Activated naive CD8-positive, alpha-beta T cell treated with anti-CD3 and anti-CD28 coated beads, Interleukin-2, amount 50 U/mL, for 24 hours (primary cell): ENCODE measurements at places on chromosomes 16 and 17.

GRCh38 chr16:48611329-48612137 lies 1.6 kb upstream of the N4BP1 start:
- H3K4me3 ChIP-seq, result peak overlapping the region; percentile 73
- peak; percentile 77 for DNase-seq
- peak overlapping the region; percentile 95 for H3K27ac ChIP-seq

DNA sequence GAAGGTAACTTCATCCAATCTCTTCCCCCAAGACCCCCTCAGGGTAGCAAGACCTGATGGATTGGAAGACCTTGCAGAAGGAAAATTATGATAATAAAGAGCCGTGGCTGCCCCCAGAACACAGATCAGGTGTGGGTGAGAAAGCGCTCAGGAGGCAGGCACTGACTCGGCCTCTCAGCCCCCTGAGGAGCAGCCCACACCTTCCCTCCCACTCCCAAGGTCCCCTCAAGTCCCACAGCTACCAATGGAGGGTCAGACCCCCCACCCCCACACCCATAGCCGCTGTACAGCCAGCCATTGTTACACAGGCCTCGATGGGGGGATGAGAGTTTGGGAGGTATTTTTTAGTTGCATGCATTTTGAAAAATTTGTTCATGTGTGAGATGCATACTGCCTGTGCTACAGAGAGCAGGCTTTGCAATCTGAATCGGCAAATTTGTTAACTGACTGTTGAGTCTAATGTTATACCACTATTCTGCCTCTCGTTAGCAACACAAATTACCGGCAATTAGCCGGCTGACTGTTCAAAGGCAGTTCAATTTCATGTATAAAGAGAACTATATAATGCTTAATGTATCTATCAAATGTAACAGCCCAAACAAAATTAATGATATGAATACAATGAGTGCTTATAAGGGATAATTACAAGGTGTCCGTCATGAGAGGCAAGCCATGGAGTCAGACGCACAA lies 211.7 kb downstream of the C16orf78 start:
- no peaks in the 10 kb centered on the region for H3K27me3 ChIP-seq
- no peak overlapping the region for H3K27ac ChIP-seq
- no peaks in the 10 kb centered on the region for H3K4me1 ChIP-seq
- no peak overlapping the region for H3K4me3 ChIP-seq
- DNase-seq, result no peak

- peaks cover 3% of the 10 kb centered on the region for H3K27me3 ChIP-seq
- H3K36me3 ChIP-seq, result no peaks in the 10 kb centered on the region
- H3K4me3 ChIP-seq, result no peak overlapping the region
- H3K4me1 ChIP-seq, result no peaks in the 10 kb centered on the region
- DNase-seq, result no peak
Measured at GRCh38 chr16:80851831-80852230, 47.4 kb upstream of the CDYL2 start.

- H3K4me1 ChIP-seq, result peaks cover 12% of the 10 kb centered on the region
- peaks cover 45% of the 10 kb centered on the region for H3K36me3 ChIP-seq
- no peak for DNase-seq
Measured at GRCh38 chr16:10760858-10761257, 17.2 kb downstream of the NUBP1 start.

- H3K27me3 ChIP-seq, result peaks cover 49% of the 10 kb centered on the region
- H3K4me3 ChIP-seq, result peak overlapping the region; percentile 71
- no peaks in the 10 kb centered on the region for H3K36me3 ChIP-seq
- peaks cover 22% of the 10 kb centered on the region for H3K4me1 ChIP-seq
- no peak overlapping the region for H3K27ac ChIP-seq
Measured at GRCh38 chr17:49576088-49576916, 631 bp downstream of the NXPH3 start.

GRCh38 chr17:37791447-37792399 lies 46.9 kb upstream of the HNF1B start:
- H3K4me1 ChIP-seq, result peaks cover 5% of the 10 kb centered on the region
- peaks cover 16% of the 10 kb centered on the region for H3K27me3 ChIP-seq
- H3K4me3 ChIP-seq, result no peak overlapping the region
- H3K27ac ChIP-seq, result no peak overlapping the region
- peak; percentile 59 for DNase-seq

DNA sequence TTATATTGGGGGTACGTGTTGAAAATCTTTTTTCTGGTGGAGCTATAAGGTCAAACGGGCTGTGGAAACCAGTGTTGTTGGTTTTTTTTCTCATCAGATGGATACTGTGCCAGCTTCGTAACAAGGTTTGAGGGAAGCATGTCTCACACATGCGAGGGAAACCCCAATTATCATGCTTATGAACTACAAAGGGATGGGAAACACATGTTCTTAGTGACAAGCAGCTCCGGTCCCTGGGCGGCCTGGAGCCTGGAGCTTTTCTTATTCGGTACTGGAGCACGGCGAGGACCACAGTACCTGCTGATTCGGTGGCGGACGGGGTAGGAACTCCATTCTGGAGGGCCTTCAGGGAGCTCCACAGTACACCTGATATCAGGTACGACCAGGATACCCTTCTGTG lies 12.5 kb downstream of the SLC43A2 start:
- H3K4me1 ChIP-seq, result no peaks in the 10 kb centered on the region
- H3K4me3 ChIP-seq, result no peak overlapping the region
- H3K36me3 ChIP-seq, result peaks cover 5% of the 10 kb centered on the region
- no peak for DNase-seq
- H3K27me3 ChIP-seq, result no peaks in the 10 kb centered on the region

- no peak overlapping the region for H3K27ac ChIP-seq
- H3K4me3 ChIP-seq, result no peak overlapping the region
- no peaks in the 10 kb centered on the region for H3K36me3 ChIP-seq
- DNase-seq, result no peak
- no peaks in the 10 kb centered on the region for H3K27me3 ChIP-seq
Measured at GRCh38 chr16:53559270-53559951, 56.4 kb upstream of the AKTIP start.

GRCh38 chr16:67054901-67055300 lies 26.0 kb downstream of the CBFB start:
- H3K36me3 ChIP-seq, result peaks cover 22% of the 10 kb centered on the region
- H3K4me1 ChIP-seq, result peaks cover 54% of the 10 kb centered on the region
- DNase-seq, result no peak
- H3K27ac ChIP-seq, result no peak overlapping the region

GRCh38 chr16:85067024-85067423 lies 39.4 kb downstream of the KIAA0513 start:
- peaks cover 5% of the 10 kb centered on the region for H3K36me3 ChIP-seq
- peaks cover 2% of the 10 kb centered on the region for H3K4me1 ChIP-seq
- no peak overlapping the region for H3K27ac ChIP-seq
- no peak overlapping the region for H3K4me3 ChIP-seq

- H3K4me1 ChIP-seq, result peaks cover 8% of the 10 kb centered on the region
- no peak overlapping the region for H3K4me3 ChIP-seq
- H3K27me3 ChIP-seq, result peaks cover 52% of the 10 kb centered on the region
- DNase-seq, result no peak
- no peak overlapping the region for H3K27ac ChIP-seq
Measured at GRCh38 chr17:43753493-43754129, 5.0 kb downstream of the SOST start.

GRCh38 chr17:58401287-58401686 lies 16.0 kb downstream of the RNF43 start:
- H3K27me3 ChIP-seq, result no peaks in the 10 kb centered on the region
- peaks cover 39% of the 10 kb centered on the region for H3K4me1 ChIP-seq
- no peak overlapping the region for H3K4me3 ChIP-seq
- H3K27ac ChIP-seq, result peak overlapping the region; percentile 3

DNA sequence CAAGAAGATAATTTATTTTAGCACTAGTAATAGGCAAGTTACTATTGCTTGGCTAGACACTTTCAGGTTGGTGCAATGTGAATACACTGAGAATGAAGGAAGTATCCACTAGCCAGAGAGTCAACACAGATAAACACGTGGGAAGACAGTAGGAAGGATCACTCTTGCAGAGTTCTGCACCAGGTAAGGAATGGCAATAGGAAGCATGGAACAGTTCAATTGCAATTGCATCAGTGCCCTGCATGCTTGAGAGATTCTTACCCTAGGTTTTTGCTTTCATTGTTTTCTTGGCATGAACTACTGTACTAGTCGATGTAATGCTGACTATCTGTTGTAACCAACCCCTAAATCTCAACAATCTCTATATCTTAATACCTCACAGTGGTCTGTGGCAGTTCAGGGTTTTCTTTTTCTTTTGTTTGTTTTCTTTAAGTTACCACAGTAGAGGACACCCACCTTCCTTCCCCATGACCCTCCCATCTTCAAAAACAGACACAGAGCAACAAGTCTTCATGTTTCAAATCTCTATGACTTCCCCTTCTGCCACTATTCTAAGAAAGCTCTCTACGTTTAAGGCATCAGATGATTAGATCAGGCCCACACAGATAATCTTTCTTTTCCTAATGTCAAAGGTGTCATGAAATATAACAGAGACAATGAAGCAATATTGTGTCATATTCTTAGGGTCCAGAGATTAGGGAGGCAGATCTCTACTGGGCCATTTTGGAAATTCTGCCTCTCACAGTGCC lies 18.1 kb upstream of the ABCA8 start:
- H3K36me3 ChIP-seq, result no peaks in the 10 kb centered on the region
- no peak for DNase-seq
- H3K27me3 ChIP-seq, result peaks cover 4% of the 10 kb centered on the region
- H3K4me1 ChIP-seq, result no peaks in the 10 kb centered on the region
- no peak overlapping the region for H3K27ac ChIP-seq
- H3K4me3 ChIP-seq, result no peak overlapping the region

- no peak overlapping the region for H3K4me3 ChIP-seq
- peak; percentile 29 for DNase-seq
- H3K27ac ChIP-seq, result no peak overlapping the region
- peaks cover 3% of the 10 kb centered on the region for H3K36me3 ChIP-seq
- H3K4me1 ChIP-seq, result peaks cover 16% of the 10 kb centered on the region
Measured at GRCh38 chr16:12228602-12229499, 252.3 kb downstream of the SNX29 start.

DNA sequence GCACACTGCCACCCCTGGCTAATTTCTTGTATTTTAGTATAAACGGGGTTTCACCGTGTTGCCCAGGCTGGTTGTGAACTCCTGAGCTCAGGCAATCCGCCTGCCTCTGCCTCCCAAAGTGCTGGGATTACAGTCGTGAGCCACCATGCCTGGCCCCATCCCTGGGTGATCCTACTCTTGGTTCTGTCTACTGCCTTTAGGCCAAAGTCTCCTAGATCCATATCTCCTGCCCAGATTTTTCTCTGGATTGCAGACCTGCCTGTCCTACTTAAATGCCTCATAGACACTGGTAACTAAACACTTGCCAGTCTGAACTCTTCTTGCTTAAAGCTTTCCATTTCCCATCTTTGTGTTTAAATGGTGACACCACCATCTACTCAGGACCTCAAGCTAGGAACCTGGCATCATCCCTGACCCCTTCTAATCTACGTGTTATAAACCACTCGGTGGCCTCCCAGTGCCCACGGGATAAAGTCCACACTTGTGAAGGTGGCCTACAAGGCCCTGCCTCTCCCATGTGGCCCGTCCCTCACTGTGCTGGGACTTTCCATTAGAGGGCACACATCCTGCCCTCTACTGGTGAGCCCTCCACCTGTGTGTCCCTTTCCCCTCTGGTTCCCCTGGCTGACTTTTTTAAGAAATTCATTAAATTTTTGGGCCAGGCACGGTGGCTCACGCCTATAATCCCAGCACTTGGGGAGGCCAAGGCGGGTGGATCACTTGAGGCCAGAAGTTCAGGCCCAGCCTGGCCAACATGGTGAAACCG lies 51.1 kb downstream of the USP43 start:
- no peak for DNase-seq
- no peaks in the 10 kb centered on the region for H3K4me1 ChIP-seq

GRCh38 chr17:2380226-2380922 lies 20.5 kb downstream of the MNT start:
- H3K27ac ChIP-seq, result no peak overlapping the region
- no peak for DNase-seq
- no peaks in the 10 kb centered on the region for H3K4me1 ChIP-seq
- no peaks in the 10 kb centered on the region for H3K27me3 ChIP-seq
- H3K4me3 ChIP-seq, result no peak overlapping the region

DNA sequence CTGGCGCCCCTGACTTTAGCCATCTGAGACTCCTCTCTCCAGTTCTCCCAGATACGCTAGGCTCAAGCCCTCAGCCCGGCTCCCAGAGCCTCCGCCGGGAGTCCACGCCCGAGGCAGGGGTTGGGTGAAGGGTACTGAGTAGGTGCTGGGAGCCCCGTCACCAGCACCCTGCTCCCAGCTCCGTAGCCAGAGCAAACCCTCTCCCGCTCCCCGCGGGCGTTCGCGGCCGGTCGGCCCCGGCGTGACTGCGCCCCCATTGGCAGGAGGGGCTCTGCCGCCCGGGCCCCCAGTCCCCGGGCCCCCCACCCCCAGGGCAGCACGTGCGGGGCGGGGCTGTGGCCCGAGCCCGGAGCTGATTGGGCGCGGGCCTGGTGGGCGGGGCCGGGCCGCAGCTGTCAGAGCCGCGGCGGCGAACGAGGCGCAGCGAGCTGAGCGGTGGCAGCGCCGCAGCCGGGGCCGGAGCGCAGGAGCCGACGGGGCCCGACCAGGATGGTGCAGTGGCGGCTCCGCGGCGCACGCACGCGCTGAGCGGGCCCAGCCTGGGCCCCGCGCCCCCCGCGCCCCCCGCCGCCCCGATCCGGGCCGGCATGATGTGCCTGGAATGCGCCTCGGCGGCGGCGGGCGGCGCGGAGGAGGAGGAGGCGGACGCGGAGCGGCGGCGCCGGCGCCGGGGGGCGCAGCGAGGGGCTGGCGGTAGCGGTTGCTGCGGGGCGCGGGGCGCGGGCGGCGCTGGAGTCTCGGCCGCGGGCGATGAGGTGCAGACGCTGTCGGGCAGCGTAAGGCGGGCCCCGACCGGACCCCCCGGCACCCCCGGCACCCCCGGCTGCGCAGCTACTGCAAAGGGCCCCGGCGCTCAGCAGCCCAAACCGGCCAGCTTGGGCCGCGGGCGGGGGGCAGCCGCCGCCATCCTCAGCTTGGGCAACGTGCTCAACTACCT lies at the start of gene SPNS2:
SPNS2 (plus strand) TSS at position 421 of the 937 bp plus-strand sequence; CDS start at position 588, 167 bp downstream.
- no peak within 1 kb of the TSS for H3K27ac ChIP-seq
- peaks cover 18% of the 10 kb centered on the region for H3K4me1 ChIP-seq
- no peaks in the 10 kb centered on the region for H3K36me3 ChIP-seq
- H3K27me3 ChIP-seq, result peaks cover 28% of the 10 kb centered on the region
- peak within 1 kb of the TSS; percentile 63 for H3K4me3 ChIP-seq
- peak; percentile 60 for DNase-seq

GRCh38 chr16:18018376-18018775 lies 318.2 kb downstream of the NPIPA8 start:
- DNase-seq, result no peak
- no peak overlapping the region for H3K27ac ChIP-seq
- H3K4me1 ChIP-seq, result no peaks in the 10 kb centered on the region
- no peak overlapping the region for H3K4me3 ChIP-seq
- peaks cover 8% of the 10 kb centered on the region for H3K27me3 ChIP-seq
